Right renal pelvis (tissue), 4 donors: ENCODE measurements at places on chromosomes 7 and 10. TPM values are rescaled to one million over a fixed set of nuclear protein-coding genes. Genes with fewer than 3 reads are reported as not detected.

- no peak for DNase-seq
Observed at GRCh38 chr7:106630648-106631047, 30.3 kb downstream of the CCDC71L start.

ZNF736 gene
- polyA plus RNA-seq: 17.4 TPM

DNA sequence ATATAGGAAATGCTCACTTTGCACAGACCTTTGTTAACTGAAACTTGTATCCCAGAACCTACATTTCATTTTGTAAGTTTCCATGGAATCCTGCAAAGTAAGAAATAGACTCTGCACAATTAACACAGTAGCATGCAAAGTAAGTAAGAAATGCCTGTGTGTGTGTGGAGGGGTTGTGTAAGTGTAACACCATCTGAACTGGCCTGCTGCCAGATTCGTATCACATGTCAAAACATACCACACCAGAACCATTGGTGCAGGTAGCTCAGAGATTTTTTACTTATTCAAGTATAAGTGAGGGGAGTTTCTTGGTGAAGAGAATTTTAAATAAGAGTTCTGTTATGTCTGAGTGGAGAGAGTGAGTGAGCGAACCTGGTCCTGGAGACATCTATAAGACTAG lies 17.9 kb upstream of the DDX21 start:
- DNase-seq: peak; percentile 10

GRCh38 chr7:92782236-92782635 lies 54.1 kb downstream of the CDK6 start:
- no peak for DNase-seq

GRCh38 chr10:14654821-14655382 lies 119.8 kb downstream of the FAM107B start:
- DNase-seq: no peak

LRRD1 gene
- polyA plus RNA-seq: 0.17 TPM
